ENCODE measurements at places on chromosomes 3 and 15.

DNA sequence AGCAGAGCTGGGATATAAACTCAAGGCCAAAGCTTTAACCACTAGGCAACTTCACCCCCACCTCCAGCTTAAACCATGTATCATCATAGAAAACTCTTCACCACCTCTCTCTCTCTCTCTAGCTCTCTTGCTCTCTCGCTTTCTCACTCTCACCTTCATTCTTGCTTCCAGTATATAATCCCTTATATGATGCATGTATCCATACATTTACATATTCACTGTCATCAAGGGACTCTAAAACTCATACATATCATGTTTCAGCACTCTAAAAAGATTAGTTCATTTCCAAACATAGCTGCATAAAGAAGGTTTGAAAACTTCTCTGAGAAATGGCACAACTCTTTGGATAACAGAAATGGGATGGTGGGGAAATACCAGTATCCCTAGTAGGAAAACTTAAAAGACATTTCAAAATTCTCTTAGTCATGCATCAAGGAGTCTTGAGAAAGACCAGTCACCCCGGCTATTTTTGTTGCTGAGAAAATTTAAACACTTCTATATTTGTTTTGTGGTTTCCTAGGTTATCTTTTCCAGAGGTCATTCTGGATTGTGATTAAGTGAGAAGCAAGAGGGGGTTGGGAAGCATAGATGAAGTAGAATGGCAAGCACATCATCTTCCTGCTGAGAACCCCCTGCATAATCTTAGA lies 447.8 kb upstream of the THBS1 start:
- DNase-seq = no peak

DNA sequence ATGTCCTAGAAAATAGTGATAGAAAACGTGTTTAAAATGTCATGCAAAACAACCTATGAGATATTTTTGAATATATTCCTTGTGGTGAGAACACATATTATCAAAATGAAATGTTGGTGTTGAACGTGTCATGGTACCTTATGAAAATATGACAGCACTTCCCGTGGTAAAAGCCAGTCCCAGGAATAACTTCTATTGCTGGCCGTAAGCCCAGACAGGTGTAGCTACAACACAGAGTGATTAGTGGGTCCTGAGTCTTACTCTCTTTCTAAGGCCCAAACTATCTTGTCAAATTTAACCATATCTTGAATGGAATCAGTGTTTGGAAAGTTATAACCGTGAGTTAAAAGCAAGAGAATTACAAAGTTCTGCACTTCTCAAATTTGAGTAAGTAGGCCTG lies 24.1 kb downstream of the RARB start:
- DNase-seq = no peak

DNA sequence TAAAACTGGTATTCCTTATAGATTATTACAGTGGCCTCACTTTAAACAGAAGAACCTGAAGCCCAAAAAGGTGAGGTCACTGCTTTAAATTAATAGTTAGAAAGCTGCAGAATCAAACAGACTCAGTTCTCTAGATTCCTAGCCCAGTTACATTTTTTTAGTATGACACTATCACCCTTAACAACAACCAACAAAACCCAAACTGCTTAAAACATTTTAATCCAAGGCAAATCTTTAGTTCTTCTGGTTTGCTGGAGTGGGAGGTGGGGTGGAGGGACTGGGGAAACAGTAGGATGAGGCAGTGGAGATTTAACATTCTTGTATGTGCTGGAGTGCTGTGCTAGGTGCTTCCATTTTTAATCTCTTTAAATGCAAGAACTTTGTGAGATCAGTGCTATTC lies 631.6 kb upstream of the KCNMB2 start:
- no peak for DNase-seq

GRCh38 chr3:10927551-10927950 lies 65.0 kb upstream of the SLC6A1 start:
- DNase-seq = no peak

- DNase-seq = no peak
These were observed 138.9 kb downstream of the TMCO5A start for GRCh38 chr15:38073178-38073946.

GRCh38 chr3:124688581-124689454 lies 41.4 kb upstream of the UMPS start:
- peak; percentile 84 for DNase-seq

DNA sequence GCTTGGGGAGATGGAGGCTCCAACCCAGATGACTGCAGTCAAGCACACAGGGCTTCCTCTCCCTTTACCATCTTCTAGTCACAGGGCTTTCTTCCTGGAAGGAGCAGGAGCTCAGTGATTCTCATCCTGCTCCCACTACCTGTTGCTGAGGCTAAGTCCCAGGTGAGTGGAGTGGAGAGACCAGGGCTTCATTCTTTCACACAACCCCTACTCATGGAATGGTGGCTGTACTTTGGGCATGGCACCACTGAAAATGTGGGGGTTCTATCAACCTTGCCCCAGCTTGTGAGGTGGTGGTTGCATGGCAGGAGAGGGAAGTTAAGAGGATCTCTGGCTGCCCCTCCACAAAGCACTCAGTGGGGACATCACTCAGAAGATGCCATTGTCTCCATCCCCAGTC lies 36.8 kb upstream of the RAD18 start:
- no peak for DNase-seq

DNA sequence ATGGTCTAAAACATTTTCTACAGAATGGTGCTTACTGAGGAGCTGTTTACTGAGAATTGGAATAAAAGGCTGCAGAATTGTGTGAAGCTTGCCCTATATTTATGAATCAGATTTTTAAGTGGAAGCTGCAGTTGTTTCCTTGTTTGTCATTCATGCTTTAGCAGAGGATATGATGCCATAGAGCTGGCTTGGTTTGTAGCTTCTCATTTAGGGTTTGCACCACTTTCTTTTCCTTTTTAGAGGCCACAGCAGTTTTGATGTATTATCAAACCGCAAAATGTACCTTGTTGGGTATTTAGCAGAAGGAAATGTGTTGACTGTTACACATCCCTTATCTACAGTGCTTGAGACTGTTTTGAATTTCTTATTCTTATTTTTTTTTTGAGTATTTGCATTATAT lies 66.2 kb downstream of the RASA2 start:
- no peak for DNase-seq

DNA sequence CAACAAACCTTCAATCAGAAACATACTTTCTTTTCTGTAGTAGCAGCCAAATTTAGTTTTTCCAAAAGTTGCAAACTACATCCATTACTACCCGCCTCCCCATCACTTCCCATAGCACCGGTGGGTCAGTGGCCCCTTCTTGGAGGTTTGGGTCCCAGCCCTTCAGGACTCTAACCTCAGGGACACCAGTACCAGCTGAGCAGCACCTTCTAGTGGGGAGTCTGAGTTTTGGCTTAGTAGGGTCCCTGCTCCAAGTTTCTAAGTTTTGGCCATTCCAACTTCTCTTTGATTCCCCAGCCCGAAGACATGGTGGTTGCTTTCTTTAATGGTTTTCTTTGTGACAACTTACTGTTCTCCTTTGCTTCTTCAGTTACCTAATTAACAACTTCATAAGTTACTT lies 160.6 kb downstream of the ECT2 start:
- DNase-seq = no peak

DNA sequence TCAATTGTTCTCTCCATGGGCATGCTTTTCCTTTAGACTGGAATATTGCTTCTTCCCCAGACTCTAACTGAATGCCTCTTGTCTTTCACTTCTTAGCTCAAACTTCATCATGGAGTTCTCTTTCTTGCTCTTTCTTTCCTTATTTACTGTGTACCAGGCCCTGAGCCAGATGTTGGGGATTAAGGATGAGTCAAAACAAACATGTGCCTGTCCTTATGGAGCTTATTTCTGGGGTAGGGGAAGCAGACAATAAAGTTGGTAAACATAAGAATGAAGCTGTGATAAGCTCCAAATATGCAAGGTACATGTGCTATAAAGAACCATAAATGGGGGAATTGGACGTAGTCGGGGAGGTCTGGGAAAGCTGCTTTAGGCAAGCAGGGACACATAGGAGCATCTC lies 145.8 kb downstream of the ALDH1A2 start:
- no peak for DNase-seq

DNA sequence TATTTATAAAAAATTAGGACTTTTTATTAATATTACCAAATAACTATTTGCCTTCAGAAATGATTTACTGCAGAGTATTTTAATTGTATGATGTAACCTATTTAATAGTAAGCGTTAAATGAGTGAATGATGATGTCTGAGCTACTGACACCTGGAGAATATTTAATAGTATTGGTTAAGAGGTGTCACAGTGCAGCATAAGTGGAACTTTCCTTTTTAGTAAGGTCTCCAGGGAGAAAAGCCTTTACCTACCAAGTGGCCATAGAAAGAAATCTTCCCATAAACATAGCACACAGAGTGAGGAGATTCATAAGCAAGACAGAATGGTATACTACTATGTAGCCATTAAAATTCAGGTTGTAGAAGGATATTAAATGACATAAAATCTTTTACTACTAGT lies 441.7 kb downstream of the TBL1XR1 start:
- no peak for DNase-seq

- peak; percentile 61 for DNase-seq
These were observed 165.0 kb downstream of the ABHD5 start for GRCh38 chr3:43855674-43856299.

GRCh38 chr15:99452010-99452409 lies 113.8 kb upstream of the MEF2A start:
- peak; percentile 15 for DNase-seq

DNA sequence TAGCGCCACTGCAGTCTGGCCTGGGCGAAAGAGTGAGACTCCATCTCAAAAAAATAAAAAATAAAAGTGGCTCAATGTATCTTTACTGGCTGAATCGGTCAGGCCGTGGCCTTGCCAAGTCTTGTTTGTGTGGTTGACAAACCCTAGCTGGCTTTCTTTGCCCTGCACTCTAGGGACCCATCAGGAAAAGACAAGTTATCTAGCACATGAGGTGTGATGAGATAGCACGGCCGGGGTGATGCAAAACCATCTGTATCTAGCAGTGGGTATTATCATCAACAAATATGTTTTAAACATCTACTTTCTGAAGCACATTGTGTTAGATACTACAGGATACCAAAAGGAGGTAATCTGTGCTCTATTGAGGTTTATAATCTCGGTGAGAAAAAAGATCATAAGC lies 3.9 kb upstream of the DPP8 start:
- no peak for DNase-seq

- no peak for DNase-seq
These were observed 50.1 kb downstream of the FEZF2 start for GRCh38 chr3:62323241-62323640.

GRCh38 chr3:152100491-152101132 lies 168.1 kb upstream of the MBNL1 start:
- peak; percentile 28 for DNase-seq

DNA sequence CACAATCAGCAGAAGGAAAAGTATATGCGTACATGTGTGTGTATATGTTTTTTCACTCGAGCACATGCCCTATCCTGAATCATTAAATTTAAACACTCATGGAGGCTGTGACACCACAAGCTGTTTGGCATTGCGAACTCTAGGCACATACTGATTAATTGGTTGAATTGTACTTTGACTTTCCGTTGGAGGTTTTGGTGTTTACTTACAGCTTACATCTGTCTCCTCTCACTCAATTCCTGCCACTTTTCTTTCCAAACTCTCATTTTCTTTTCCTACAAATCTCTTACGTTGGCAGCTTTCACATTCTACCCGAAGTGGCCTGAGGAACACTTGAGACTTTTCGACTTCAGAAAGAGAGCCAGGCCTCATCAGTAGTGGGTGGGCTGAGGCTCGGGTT lies 434.1 kb upstream of the SEMA6D start:
- DNase-seq = no peak

- DNase-seq = no peak
These were observed 35.5 kb downstream of the ARRDC4 start for GRCh38 chr15:97995881-97996603.

- no peak for DNase-seq
These were observed 92.6 kb downstream of the ERC2 start for GRCh38 chr3:56375654-56376053.

GRCh38 chr15:66405007-66405406 lies 18.3 kb downstream of the MAP2K1 start:
- no peak for DNase-seq

GRCh38 chr3:143596957-143597642 lies 251.2 kb downstream of the SLC9A9 start:
- DNase-seq = no peak

- DNase-seq = no peak
These were observed 18.9 kb downstream of the VGLL4 start for GRCh38 chr3:11624704-11625375.

DNA sequence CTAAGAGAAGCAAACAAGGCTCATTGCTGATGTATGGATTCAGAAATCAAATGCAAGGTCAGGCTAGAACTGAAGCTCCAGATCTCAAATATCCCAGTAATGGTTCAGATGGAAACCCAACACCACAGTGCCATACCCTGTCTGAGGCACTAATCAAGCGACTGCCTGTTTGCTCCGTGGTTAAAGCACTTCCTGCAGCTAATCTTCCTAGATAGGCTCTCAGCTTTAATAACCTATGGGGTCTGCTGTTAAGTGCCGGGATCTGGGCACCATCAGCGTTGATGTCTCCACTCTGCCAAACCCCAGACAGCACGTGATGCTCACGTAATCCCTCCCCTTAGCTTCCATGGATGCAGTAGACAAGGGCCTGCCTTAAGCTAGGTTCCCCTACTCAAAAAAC lies 262.6 kb downstream of the MECOM start:
- no peak for DNase-seq

DNA sequence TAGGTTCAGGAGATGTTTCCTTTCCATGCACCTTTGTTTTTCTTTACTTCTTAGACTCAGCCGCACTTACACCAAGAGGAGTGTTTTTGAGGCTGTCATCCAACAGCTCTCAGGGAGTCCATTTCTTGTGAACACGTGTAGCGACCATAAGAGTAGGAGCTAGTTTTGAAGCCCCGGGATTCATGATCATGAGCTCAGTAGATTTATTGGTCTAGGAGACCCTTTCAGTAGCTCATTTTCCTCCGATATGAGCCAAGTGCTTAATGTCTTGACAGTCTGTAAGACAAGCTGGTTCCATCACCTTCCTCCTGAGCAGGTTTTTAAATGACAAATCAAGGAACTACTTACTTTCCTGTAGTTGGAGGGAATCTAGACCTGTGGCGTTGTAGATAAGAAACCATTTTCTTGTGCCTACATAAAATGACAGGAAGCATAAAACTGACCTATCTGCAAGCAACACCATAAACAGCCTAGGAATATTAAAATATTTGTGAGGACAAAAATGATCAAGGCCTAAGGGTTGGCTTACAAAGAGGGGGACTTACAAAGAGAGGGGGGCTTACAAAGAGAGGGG lies 172.6 kb upstream of the BHLHE40 start:
- DNase-seq = no peak

DNA sequence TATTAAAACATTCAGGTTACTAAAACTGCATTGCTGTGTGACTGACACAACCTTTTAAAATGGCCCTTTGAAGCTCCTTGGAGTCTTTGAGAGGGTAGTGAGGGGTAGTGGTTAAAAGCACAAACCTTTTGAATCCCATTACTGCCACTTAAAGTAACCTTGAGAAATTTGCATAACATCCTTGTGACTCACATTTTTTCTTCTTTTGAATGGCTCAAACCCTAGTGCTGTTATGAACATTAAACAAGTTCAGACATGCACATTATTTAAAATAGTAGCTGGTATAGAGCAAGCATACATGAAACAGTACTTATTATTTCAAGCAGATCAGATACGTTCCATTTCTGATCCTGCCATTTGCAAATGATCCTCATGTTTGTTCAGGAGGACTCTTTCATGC lies 3.7 kb upstream of the CLDN1 start:
- DNase-seq = no peak

Measured in GM20000 (cell line).